T47D (cell line): ENCODE measurements at places on chromosomes 3 and 15.

DNA sequence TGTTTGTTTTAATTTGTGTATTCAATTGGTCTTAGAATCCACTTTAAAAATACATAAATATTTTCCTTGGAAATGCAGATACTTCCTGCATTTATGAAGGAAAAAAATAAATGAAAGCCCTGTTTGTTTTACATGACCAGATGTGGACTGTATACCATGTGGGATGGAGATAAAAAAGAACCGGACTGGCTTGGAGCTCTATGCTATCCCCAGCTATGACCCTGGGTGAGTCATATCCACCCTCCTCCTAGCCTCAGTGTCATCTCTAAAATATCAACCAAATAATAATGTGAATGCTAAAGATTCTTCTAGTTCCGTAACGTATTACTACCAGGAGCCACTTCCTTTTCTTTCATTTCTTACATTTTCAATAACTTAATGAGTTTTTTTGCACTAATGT is 44.5 kb upstream of the PDZRN3 start:
- DNase-seq = no peak

DNA sequence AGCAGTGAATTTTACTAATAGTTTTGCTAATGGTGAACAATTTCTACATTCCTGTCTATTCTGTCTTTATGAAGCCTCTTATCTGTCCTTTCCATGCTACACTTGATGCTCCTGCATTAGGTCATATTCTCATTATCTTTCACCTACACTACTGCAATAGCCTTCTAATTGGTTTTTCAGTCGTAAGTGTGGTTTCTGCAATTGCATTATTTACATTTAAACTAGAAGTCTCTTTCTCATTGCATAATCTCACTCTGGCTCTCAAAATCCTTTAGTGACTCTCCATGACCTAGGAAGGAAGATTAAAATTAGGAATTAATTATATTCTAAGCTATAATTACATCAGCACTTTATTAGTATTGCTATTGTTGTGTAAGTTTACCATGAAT is 686.5 kb downstream of the IGSF11 start:
- DNase-seq = no peak

- DNase-seq = no peak
Observed at GRCh38 chr3:178856804-178857203, 214.8 kb downstream of the ZMAT3 start.

DNA sequence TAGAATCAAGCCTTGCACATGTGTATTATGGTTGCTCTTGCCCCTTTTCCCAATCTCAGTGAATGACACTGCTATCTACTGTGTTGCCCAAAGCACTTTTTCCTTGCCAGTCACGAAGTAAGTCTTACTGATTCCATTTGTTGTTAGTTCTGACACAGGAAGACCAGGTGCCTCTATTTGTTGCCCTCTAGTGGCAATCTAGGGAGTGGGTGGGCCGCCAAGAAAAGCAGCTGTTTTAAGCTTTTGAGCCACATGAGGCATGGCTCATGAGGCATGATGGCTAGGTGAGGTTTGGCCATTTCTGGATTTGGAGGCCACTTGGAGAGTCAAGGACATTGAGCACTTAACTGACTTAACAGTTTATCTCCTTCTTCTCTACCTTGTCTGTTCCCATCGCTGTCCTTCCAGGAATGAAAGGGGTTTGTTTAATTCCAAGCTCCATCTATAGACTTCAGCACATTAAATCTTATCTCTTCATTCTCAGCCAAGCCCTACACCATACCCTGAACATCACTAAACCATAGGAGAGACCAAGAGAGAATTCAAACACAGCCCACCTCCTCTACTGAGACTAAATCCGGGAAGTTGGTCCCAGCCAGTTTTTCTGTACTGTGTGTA is 103.1 kb downstream of the HCN4 start:
- DNase-seq = peak; percentile 14

GRCh38 chr3:168051531-168052471 is 43.9 kb downstream of the GOLIM4 start:
- DNase-seq = no peak

DNA sequence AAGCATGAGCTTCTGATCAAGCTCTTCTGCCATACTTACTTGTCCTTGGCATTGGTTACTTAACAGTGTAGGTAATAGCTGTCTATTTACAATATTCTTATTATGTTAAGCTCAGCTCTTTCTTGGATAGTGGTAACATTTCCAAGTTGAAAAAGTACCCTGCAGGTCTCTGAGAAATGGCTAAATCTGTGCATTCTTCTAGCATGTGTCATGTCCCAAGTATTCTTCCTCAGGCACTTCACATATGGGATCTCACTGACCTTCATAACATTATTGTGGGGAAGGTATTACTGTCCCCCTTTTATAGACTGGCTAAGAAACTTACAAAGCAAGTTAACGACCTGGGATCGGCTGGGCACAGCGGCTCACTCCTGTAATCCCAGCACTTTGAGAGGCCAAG is 236.1 kb downstream of the RORA start:
- DNase-seq = no peak

DNA sequence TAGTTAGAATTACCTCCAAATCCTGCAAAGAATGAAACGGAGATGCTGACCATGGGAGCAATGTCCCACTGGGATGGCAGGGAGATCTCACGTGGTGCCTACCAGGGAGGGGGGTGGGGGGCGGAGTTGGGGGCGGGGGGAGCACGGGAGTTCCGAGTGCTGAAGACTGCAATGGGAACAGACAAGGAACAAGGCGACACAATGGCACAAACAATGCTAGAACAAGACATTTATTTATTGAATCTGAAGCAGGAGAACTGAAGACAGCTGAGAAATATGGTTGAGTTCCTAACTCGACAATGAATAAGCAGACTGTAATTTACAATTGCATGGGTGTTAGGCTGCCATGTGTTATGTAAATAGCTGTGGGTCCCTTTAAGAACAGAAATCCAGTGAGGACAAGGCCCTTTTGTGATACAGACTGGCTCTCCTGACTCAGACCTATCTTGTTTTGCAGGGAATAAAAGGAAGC is 91.2 kb downstream of the AQP9 start:
- no peak for DNase-seq

DNA sequence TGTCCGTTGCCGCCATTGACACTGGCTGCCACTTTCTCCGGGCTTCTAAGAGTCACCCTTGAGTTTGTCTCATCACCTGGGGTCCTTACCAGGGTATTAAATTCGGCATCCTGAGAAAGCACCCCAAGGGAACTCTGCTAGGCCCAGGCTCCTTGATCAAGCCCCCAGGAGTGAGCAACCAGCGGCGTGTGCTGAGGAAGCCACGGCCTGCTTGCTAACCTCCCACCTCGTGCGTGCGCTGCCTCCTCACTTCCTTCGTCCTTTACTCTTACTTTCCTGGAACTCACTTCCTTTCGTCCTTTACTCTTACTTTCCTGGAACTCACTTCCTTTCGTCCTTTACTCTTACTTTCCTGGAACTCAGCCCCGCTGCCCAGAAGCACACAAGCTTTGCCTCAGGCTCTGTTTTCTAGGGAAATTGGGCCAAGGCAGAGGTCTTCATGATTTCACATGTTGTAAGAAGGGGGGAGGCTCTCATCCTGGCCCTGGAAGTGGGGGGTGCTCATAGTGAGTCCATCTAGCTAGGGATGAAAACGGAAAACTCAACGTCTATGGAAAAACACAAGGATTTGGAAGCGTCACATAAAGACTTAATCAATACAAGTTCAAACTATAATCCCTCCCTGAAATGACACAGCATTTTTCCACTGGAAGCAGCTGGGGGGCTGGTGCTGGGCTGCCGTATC is 36.7 kb upstream of the BDH1 start:
- no peak for DNase-seq

DNA sequence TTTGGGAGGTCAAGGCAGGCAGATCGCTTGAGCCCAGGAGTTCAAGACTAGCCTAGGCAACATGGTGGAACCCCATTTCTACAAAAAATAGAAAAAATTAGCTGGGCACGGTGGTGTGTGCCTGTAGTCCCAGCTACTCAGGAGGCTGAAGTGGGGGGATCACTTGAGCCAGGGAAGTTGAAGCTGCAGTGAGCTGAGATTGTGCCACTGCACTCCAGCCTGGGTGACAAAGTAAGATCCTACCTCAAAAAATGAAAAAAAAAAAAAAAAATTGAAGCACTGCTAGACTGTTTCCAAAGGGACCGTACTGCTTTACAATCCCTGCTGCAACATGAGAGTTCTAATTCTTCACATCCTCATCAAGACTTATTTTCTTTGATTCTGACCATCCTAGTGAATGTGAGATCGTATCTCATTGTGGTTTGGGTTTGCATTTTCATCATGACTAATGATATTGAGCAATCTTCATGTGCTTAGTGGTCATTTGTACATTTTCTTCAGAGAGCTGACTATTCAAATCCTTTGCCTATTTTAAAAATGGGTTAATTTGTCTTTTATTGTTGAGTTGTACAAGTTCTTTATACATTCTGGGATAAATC is 10.8 kb downstream of the CMTM8 start:
- DNase-seq = peak; percentile 12

- no peak for DNase-seq
Observed at GRCh38 chr3:176970770-176971169, 226.5 kb downstream of the TBL1XR1 start.

DNA sequence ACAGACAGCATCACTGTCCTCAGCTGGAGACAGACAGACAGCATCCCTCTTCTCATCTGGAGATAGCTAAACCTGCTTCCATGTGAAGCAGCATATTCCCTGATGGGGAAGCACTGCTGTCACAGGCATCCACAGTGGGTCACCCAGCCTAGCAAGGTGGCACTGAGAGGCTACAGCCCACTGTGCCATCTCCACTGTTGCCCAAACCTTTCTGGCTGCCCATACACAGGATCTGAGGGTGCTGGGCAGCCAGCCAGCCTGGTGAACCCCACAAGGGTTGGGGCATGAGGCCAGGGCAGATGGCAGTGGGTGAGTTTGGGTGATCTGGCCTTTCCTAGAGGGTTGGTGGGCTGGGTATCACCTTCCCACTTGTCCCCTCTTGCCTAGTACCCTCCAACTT is 11.7 kb downstream of the CHST13 start:
- DNase-seq = no peak

DNA sequence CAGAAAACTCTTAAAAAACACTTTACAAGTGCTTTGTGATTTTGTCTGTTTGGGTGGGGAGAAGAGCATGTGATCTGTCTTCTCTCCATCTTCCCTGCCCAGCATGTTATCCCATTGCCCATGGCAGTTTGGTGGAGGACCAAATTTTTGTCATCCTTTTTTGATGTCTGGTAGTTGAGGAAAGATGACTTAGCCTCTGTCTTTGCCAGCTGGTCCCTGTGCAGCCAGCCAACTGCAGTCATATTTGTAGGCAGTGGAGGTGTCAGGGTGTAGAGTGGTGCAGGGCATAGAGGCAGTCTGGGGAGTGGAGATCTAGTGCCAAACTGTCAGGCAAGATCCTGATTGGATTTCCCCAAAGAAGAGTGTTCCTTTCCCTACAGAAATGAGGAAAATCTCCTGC is 40.7 kb downstream of the GASK1A start:
- no peak for DNase-seq

- DNase-seq = no peak
Observed at GRCh38 chr3:40504636-40505430, 1.0 kb upstream of the ZNF620 start.

DNA sequence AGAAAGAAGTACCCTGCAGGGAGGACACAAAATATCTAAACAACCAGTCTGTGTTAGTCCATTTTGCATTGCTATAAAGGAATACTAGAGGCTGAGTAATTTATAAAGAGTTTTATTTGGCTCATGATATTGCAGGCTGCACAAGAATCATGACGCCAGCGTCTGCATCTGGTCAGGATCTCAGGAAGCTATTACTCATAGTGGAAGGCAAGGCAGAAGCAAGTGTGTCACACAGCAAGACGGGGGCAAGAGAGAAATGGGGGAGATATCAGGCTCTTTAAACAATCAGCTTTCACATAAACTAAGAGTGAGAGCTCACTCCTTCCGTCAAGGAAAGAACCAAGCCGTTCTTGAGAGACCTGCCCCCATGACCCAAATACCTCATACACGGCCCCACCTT is 614.8 kb downstream of the ZIC1 start:
- no peak for DNase-seq

DNA sequence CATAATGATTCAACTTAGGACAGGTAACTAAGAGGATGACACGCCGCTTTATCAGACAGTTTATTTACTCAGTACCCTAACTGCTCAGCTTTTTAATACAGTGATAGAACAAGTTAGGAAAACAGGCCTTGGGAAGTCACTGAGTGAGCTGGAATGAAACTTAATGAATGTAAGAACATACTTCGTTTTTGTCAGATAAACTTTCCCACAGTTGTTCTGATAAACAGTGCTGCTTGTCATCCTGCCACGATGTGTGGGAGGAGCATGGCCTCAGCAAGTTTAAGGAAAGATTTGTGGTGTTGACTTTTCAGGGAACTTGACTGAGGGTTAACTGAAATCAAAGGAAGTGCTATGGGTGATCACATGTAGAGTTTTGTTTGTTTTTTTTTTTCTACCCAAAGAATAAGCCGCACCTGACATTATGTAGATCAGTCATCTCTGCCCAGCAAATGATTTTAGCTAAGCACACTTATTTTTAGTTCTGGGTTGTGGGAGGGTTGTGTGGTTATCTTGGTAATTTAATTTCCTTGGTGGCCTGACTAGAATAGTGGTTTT is 5.6 kb upstream of the P2RY14 start:
- DNase-seq = no peak

GRCh38 chr3:99891610-99892285 is 74.1 kb downstream of the CMSS1 start:
- DNase-seq = no peak
